Gastroesophageal sphincter (tissue), 4 donors: ENCODE measurements at places on chromosomes 5 and 9. TPM values are rescaled to one million over a fixed set of nuclear protein-coding genes. Genes with fewer than 3 reads are reported as not detected.

GRCh38 chr9:111572950-111573604 lies 26.4 kb downstream of the PTGR1 start:
- no peak for ATAC-seq

Gene SLC6A19
- total RNA-seq = not detected

- no peak for ATAC-seq
Observed at GRCh38 chr5:15929611-15930263, 249.9 kb downstream of the MARCHF11 start.

GRCh38 chr5:119174578-119175163 lies 103.8 kb downstream of the DMXL1 start:
- no peak for ATAC-seq
